ENCODE measurements at places on chromosomes 11 and 22.

DNA sequence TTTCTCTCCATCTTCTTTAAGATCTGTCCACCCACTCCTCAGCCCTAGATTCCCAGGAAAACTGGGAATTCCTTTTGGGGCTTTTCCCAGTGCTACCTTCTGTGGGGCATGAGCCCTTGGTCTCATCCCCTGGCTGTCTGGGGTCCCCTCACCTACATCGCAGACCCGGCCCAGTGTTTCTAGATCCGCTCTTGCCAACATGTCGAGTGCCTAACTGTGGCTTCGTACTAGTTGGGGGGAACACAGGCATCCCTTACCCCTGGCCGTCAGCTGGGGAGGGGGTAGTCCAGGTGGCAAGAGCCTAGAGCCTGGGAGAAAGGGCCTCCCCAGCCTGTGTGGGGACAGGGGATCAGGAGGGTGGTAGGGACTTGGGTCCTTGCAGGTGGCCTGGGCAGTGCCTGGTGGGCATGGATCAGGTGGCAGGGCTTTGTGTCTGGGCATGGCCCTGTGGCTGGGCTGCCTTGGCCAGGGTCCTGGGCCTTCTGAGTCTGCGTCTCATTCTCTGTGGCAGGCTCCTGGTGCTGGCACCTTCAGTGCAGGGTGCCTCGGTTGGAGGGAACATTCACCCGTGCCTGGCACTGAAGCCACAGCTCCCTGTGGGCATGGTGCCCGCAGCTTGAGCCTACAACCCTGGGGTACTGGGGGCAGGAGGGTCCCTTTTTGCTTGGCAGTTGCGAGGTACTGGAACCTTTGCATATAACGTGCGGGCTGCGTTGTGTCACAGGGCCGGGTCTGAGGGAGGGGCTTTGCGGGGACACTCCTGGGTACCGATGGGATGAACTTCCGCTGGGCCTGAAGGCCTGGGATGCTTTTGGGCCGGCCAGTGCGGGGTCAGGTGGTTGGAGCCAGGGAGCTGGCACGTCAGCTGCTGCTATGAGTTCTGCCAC, 4.1 kb downstream of the KCNQ1 start:
- no peak for DNase-seq

DNA sequence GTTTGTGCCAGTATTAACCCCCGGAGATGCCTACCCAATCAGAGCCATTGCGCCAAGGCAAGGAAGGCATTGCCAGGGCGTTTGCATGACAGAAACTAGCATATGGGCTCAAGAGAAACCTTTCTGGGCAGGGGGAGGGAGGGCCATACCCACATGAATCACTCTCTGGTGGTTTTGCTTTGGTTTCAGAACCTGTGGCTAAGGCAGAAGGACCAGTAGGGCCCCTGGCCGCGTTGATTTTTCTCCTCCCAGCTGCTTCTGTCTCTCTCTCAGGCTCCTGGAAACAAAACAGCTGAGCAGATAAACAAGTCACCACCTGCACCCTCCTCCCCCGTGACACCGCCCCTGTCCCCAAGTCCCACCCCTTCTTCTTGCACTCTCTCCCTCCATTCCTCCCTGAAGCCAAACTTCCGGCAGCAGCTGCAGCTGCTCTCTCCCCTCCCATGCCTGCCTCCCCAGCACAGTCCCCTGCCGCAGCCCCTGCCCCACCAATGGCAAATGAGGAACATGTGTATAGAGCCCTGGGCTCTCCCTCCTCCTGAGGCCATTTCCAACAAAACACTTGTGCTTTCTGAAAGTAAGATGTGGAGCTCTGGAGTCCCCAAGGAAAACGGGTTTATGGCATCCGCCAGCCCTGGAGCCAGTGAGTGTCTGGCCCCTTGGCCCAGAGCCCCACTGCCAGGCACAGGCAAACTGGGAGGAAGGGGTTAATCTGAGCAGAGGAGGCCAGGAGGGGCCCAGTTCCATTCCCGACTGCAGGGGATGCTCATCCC, 39.0 kb upstream of the ADA2 start:
- DNase-seq = no peak

- DNase-seq = no peak
Measured at GRCh38 chr22:25833676-25834075, 91.7 kb downstream of the MYO18B start.

- no peak for DNase-seq
Measured at GRCh38 chr11:119752345-119752871, 23.4 kb upstream of the NECTIN1 start.

DNA sequence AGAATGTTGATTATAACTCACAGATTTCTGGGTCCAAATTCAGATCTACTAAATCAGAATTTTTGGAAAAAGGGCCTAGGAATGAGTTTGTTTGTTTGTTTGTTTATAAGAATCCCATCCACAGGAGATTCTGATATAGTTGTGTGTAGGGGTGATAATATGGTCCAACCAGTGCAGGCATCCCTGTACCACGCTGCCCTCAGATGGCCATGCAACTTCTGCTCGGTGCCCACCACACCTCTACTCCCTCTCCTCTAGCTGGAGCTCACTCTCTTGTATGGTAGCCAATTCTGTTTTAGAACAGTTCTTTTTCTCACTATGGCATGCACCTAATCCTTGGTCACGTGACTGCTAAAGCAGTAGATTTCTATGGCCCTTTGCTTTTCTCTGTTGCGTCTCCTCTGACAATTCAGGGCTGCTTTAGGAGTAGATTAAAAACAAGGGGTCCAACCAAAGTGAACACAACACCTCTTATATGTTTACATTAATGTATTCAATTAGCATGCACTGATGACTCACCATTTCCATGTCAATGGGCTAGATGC, 103.3 kb upstream of the KCNA4 start:
- no peak for DNase-seq

DNA sequence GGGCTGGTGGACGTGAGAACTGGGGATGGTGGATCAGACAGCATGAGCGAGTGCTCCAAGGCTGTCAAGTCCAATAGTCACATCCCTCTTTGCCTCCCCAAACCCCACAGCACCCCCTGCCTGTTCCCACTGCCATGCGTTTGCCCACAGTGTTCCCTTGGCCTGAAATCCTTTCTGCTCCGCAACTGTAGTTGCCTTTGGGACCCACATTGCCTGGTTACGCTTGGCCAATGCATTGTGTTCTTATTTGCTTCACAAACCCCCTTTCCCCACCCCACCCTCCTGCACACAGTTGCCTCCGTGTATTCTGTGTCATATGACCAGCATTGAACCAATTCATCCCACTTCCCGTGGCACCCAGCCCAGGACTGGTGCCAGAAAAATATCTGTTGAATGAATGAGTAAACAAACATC, 2.1 kb upstream of the KIAA0930 start:
- no peak for DNase-seq

DNA sequence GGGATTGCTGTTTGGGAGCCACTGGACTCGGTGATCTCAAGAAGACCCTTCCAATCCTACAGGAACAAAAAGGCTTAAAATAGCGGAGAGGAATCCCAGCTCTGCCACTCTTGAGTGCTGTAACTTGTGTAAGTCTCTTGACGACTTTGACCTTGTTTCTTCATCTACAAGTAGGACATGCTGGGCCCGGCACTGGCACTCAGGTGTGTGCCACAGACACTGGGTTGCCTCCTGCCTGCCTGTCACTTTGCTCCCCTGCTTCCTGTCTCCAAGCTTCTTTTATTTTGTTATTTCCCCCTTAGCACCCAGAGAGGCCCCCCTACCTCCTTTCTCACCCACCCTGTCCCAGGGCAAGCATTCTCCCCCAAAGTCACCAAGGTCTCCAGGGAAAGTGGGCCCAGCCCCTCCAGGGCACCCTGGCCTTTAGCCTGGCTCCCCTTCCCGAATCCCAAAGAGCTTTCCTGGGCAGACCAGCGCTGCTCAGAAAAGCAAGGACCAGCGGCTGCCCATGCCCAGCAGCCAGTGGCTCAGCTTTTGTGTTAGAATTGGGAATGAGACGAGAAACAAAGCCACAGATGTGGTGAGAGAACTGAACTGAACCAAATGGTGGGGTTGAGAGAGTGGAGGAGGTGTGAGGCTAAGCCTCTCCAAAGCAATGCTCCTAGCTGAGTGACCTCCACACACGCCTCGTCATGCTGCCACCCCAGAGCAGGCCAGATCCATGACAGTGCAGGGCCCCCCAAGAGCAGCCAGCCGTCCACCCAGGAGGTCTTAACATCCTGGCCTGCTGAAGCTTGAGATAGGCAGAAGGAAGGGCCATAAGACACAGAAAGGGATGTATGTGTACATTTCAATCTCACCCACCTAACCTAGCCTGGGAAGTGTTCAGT, 4.5 kb downstream of the TRIM29 start:
- DNase-seq = no peak

- no peak for DNase-seq
Measured at GRCh38 chr11:26028393-26028911, 303.5 kb upstream of the ANO3 start.

- peak; percentile 97 for DNase-seq
Measured at GRCh38 chr11:28566339-28567089, 458.3 kb downstream of the METTL15 start.

- peak; percentile 9 for DNase-seq
Measured at GRCh38 chr11:7019500-7020182, 505 bp downstream of the ZNF214 start.

DNA sequence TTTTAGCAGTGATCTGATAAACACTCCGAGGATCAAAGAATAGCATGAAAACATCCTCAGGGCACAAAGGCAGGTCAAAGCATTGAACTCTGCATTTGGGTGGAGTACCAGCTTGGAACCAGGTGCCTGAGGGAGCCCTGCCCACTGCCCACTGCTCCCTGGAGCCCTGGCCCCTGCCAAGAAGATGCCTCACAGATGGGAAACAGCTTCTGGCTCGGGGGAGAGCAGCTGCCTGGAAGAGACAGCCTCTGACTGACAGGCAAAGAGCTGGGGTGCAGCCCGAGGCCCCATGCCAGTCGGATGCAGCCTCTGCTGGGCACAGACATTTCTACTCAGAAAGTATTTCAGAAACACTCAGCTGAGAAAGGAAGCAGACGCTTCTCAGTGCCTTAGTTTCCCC, 13.2 kb downstream of the LMO1 start:
- DNase-seq = no peak

- no peak for DNase-seq
Measured at GRCh38 chr11:123258877-123259276, 63.8 kb upstream of the CLMP start.

DNA sequence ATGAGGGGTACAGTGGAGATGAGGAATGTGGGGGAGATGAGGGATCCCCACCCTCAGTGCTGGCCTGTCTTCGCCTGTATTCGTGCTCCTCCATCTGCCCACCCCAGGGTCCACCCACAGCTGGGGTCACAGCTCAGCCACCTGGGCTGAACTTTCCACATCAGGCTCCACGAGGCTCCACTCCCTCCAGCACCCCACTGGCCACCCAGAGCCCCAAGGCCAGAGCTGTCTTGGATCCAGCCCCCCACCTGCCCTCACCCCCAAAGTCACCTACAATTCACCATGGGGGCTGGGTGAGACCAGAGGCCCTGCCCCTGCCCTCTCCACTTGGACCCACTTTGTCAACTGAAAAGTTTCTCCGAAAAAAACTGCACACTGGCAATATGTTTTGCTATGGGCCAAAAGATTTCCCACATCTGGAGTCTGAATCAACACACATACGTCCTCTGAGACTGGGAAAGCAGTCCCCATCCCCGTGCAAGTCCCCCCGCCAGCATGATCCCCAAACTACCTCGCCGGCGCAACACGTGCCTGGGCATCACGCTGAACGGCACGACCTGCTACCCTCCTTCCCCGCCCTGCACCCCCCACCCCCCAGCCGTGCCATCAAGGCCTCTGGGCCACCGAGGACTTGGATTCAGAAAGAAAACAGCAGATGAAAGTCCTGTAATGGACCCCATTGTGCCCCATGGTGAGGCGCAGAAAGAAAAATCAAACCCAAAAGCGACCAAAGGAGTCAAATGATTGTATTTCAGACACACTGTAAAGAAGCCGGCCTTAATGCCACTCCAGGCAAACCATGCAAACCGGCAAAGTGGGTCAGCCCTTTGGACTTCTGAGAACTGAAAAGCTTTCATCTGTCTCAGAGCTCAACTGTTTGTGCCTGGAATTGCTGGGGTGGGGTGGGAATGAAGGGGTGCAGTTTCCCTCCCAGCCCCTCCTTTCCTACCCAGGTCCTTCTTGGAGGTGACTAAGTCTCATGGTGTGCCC, 16.5 kb upstream of the GAL start:
- DNase-seq = no peak

Data from stromal cell of bone marrow (primary cell).